ENCODE measurements at places on chromosomes 6 and 20. TPM values are rescaled to one million over a fixed set of nuclear protein-coding genes. Genes with fewer than 3 reads are reported as not detected.

- no peak overlapping the region for H3K27ac ChIP-seq
- no peaks in the 10 kb centered on the region for H3K4me1 ChIP-seq
- no peak for DNase-seq
- no peaks in the 10 kb centered on the region for H3K27me3 ChIP-seq
- H3K36me3 ChIP-seq: no peaks in the 10 kb centered on the region
These were observed 206.1 kb upstream of the PRDM1 start for GRCh38 chr6:105880030-105880492.

GRCh38 chr6:29629571-29629970 is 3.4 kb downstream of the GABBR1 start:
- no peak overlapping the region for H3K27ac ChIP-seq
- H3K4me3 ChIP-seq: no peak overlapping the region
- H3K27me3 ChIP-seq: no peaks in the 10 kb centered on the region
- no peaks in the 10 kb centered on the region for H3K36me3 ChIP-seq
- H3K4me1 ChIP-seq: peaks cover 10% of the 10 kb centered on the region

The REM1 gene
- not detected for polyA plus RNA-seq

GRCh38 chr6:163333701-163334663 is 80.5 kb upstream of the QKI start:
- H3K4me3 ChIP-seq: no peak overlapping the region
- no peaks in the 10 kb centered on the region for H3K27me3 ChIP-seq
- H3K36me3 ChIP-seq: no peaks in the 10 kb centered on the region
- DNase-seq: peak; percentile 62

DNA sequence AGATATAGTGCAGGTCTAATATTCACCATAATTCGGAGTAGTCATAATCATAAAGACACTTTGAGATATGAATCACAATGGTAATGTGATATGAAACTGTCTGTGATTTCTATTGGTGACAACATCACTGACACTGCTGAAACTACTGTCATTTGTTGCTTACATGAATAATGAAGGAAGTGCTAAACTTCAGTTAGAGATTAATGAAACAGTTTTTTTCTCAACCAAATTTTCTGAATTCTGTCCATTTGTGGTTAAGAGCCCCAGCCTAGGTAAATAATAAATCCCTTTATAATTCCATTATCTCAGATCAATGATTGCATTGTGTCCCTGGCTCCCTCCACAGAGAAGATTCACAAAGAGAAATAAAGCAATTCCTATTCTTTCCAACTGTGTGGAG is 122.6 kb downstream of the HIVEP2 start:
- H3K4me3 ChIP-seq: no peak overlapping the region
- no peak for DNase-seq
- H3K27ac ChIP-seq: no peak overlapping the region
- no peaks in the 10 kb centered on the region for H3K36me3 ChIP-seq

- no peak overlapping the region for H3K27ac ChIP-seq
- H3K27me3 ChIP-seq: no peaks in the 10 kb centered on the region
- DNase-seq: no peak
These were observed 413.2 kb upstream of the GJE1 start for GRCh38 chr6:141719476-141719875.

The GNRH2 gene
- not detected for polyA plus RNA-seq

- no peak overlapping the region for H3K4me3 ChIP-seq
- no peaks in the 10 kb centered on the region for H3K4me1 ChIP-seq
- no peaks in the 10 kb centered on the region for H3K27me3 ChIP-seq
- H3K27ac ChIP-seq: no peak overlapping the region
- no peaks in the 10 kb centered on the region for H3K36me3 ChIP-seq
- DNase-seq: peak; percentile 20
These were observed 219.3 kb upstream of the HSF2 start for GRCh38 chr6:122180132-122180531.

DNA sequence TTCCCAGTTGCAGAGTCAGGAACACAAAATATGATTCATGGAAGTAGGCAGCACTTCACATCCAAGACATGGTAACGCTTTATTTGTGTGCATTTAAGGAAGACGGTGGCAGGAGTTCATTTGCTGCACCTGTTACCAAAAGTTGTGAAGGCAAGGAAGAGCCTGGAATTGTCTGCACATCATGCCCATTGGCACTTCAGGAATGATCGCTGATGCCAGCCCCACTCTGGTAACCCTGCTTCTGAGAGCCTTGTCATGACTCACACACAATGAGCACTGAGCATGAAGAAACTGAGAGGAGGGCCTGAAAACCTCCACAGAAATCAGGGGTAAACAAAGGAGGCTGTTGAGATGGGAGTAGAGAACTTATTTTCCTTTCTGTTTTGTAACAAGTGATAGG is 181.1 kb downstream of the RPS12 start:
- H3K27ac ChIP-seq: no peak overlapping the region
- H3K36me3 ChIP-seq: no peaks in the 10 kb centered on the region
- H3K4me3 ChIP-seq: no peak overlapping the region
- DNase-seq: no peak
- no peaks in the 10 kb centered on the region for H3K27me3 ChIP-seq

- H3K4me1 ChIP-seq: no peaks in the 10 kb centered on the region
- no peak overlapping the region for H3K27ac ChIP-seq
- no peak overlapping the region for H3K4me3 ChIP-seq
- H3K36me3 ChIP-seq: no peaks in the 10 kb centered on the region
- H3K27me3 ChIP-seq: no peaks in the 10 kb centered on the region
- DNase-seq: peak; percentile 2
These were observed 466.9 kb downstream of the KIF16B start for GRCh38 chr20:16106191-16106849.

The SLC17A9 gene
- 6.8 TPM for polyA plus RNA-seq

DNA sequence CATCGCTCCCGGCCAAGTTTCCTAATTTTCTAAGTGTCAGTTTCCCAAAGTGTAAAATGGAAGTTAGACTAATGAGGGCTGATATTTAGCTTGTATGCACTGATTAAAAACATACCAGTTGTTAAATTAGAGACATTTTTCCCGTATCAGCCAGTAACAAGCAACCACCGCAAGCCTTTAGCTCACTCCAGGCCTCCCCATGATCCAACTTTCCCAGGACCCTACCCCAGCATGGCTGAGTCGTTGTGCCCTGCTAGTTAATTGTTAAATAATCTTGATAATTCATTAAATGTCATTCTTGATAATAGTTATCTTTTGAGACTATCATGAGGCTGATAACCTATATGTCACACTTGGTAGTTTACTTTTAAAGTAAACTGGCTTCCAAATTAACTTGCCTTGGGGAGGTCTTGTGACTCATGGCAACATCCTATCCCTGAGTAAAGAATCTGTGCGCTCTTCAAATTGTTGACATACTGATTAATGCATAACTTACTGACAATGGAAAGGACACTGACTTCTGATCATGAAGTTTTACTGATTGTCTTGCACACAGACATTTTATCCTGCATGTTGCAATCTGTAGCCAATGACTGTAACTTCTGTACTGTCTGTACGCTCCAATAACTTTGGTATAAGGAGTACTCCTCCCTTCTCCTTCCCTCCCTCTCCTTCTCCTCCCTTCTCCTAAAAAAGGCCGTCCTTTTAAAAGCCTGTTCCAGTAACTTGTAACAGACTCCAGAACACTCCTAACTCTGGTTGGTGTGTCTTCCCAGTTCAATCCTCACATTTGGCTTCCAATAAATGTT is 6.3 kb upstream of the GTF3C6 start:
- H3K36me3 ChIP-seq: no peaks in the 10 kb centered on the region
- no peaks in the 10 kb centered on the region for H3K27me3 ChIP-seq
- DNase-seq: peak; percentile 53
- H3K27ac ChIP-seq: no peak overlapping the region
- H3K4me3 ChIP-seq: no peak overlapping the region

The SOX18 gene
- not detected for polyA plus RNA-seq

- no peaks in the 10 kb centered on the region for H3K27me3 ChIP-seq
- H3K4me1 ChIP-seq: no peaks in the 10 kb centered on the region
- H3K27ac ChIP-seq: no peak overlapping the region
- no peak for DNase-seq
- H3K36me3 ChIP-seq: no peaks in the 10 kb centered on the region
These were observed 41.3 kb downstream of the MTFR2 start for GRCh38 chr6:136208783-136209182.

DNA sequence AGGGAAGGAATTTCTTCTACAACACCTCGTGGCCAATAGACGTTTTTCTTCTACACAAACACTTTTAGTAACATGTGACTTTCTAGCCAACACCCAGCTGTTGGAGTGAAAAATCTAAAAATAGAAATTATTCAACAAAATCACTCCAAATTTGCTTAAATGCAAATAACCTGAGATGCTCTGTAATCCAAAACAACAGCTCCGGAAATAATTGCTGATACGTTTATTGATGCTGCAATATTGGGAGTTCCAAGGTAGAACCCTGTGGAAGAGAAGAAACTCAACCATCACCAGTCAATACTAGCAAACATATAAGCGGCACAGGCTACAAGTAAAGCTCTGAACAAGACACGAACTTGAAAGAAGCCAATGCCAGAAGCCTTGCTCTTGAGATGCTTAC is 230.6 kb downstream of the ALDH8A1 start:
- DNase-seq: no peak
- peaks cover 17% of the 10 kb centered on the region for H3K4me1 ChIP-seq
- no peak overlapping the region for H3K4me3 ChIP-seq
- no peak overlapping the region for H3K27ac ChIP-seq
- no peaks in the 10 kb centered on the region for H3K36me3 ChIP-seq

- H3K4me1 ChIP-seq: no peaks in the 10 kb centered on the region
- H3K27me3 ChIP-seq: no peaks in the 10 kb centered on the region
- H3K4me3 ChIP-seq: no peak overlapping the region
These were observed 612.3 kb upstream of the ZNF337 start for GRCh38 chr20:26308961-26309360.

- H3K27me3 ChIP-seq: no peaks in the 10 kb centered on the region
- H3K27ac ChIP-seq: peak overlapping the region; percentile 35
- H3K36me3 ChIP-seq: no peaks in the 10 kb centered on the region
- peaks cover 51% of the 10 kb centered on the region for H3K4me1 ChIP-seq
- H3K4me3 ChIP-seq: no peak overlapping the region
- DNase-seq: peak; percentile 94
These were observed 9.5 kb downstream of the NT5E start for GRCh38 chr6:85459224-85459901.

- H3K4me1 ChIP-seq: peaks cover 12% of the 10 kb centered on the region
- peak overlapping the region; percentile 42 for H3K4me3 ChIP-seq
- DNase-seq: no peak
- H3K36me3 ChIP-seq: peaks cover 2% of the 10 kb centered on the region
- no peaks in the 10 kb centered on the region for H3K27me3 ChIP-seq
These were observed 624 bp upstream of the TJAP1 start for GRCh38 chr6:43476746-43477145.

DNA sequence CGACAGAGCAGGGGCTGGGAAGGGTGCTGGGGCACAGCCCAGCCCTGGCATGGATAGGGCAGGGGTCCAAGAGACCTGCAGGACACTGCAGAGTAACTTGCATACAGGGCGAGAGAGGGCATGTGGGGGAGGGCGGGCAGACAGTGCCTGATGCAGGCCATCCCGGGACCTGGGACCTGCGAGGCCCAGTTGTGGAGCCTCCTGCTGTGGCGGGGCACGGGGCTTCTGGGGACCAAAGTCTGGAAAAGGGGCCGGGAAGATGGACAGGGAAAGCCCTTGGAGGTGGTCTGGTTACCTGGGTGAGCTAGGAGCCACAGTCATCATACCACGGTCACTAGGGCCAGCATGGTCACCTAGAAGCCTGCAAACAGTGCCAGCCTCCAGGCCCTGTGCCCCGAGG is 412 bp upstream of the TUBB1 start:
- H3K36me3 ChIP-seq: no peaks in the 10 kb centered on the region
- no peaks in the 10 kb centered on the region for H3K27me3 ChIP-seq
- no peak for DNase-seq
- no peak overlapping the region for H3K27ac ChIP-seq
- no peaks in the 10 kb centered on the region for H3K4me1 ChIP-seq
- H3K4me3 ChIP-seq: no peak overlapping the region

The SAMD3 gene
- 3.9 TPM for polyA plus RNA-seq

DNA sequence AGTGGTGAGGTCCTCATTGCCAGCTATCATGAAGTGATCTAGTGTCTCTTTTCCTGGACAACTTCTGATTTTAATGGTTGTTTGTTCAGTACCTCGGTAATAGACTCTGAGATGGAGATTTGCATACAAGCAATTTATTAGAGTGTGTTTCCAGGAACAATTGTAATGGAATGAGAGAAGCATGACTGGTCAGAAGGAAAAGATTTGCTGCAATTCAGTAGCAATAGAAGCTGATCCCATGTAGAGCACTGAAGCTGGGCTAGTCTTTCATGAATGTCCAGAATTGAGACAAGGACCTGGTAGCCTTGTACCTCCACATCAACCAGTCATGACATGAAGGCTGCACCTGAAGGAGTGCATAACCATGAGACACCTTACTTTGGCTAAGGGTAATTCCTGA is 526.5 kb downstream of the NKAIN2 start:
- no peak overlapping the region for H3K4me3 ChIP-seq
- H3K27ac ChIP-seq: no peak overlapping the region
- H3K36me3 ChIP-seq: no peaks in the 10 kb centered on the region
- no peak for DNase-seq
- H3K27me3 ChIP-seq: no peaks in the 10 kb centered on the region

- DNase-seq: no peak
- H3K4me3 ChIP-seq: no peak overlapping the region
- no peaks in the 10 kb centered on the region for H3K4me1 ChIP-seq
- no peaks in the 10 kb centered on the region for H3K36me3 ChIP-seq
These were observed 33.7 kb downstream of the GSTA2 start for GRCh38 chr6:52729576-52729975.

The PPP1R3G gene
- polyA plus RNA-seq: 0.10 TPM

GRCh38 chr20:42361402-42361970 is 743.3 kb upstream of the CHD6 start:
- H3K4me1 ChIP-seq: no peaks in the 10 kb centered on the region
- H3K4me3 ChIP-seq: no peak overlapping the region
- no peak overlapping the region for H3K27ac ChIP-seq
- DNase-seq: no peak

- H3K36me3 ChIP-seq: no peaks in the 10 kb centered on the region
- no peak for DNase-seq
- H3K4me3 ChIP-seq: no peak overlapping the region
- H3K4me1 ChIP-seq: no peaks in the 10 kb centered on the region
These were observed 34.9 kb upstream of the HEY2 start for GRCh38 chr6:125714441-125715090.

The TMEM244 gene
- not detected for polyA plus RNA-seq

The TCF19 gene
- 20.7 TPM for polyA plus RNA-seq

GRCh38 chr6:169793408-169793807 is 42.0 kb downstream of the ERMARD start:
- no peak overlapping the region for H3K4me3 ChIP-seq
- no peaks in the 10 kb centered on the region for H3K36me3 ChIP-seq
- no peaks in the 10 kb centered on the region for H3K27me3 ChIP-seq
- no peak for DNase-seq

- no peak overlapping the region for H3K27ac ChIP-seq
- peaks cover 8% of the 10 kb centered on the region for H3K27me3 ChIP-seq
- no peak for DNase-seq
- no peaks in the 10 kb centered on the region for H3K36me3 ChIP-seq
These were observed 39.2 kb downstream of the MUC22 start for GRCh38 chr6:31049518-31049917.

The KCNK15 gene
- polyA plus RNA-seq: 2.2 TPM

DNA sequence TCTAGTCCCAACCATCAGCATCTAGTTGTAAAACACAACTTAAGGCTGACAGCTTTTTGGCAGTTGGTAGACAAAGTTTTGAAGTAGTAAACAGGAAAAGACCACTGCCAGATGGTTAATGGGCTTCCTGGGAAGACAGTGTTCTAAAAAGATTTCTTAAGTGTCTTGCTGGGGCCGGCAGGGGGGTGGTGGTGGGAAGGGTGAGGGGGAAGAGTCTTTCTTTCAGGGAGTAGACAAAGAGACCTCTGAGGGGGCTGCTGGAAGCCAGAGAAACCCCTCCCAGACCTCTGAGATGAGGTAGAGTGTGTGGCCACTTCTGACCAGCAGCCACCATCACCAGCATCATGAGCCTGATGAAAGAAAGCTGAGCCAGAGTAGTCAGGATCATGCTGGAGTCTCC is 784.9 kb downstream of the TENT5A start:
- H3K36me3 ChIP-seq: no peaks in the 10 kb centered on the region
- no peak overlapping the region for H3K4me3 ChIP-seq
- no peaks in the 10 kb centered on the region for H3K27me3 ChIP-seq
- H3K4me1 ChIP-seq: no peaks in the 10 kb centered on the region
